Renal cortex interstitium (tissue), 15 donors: ENCODE measurements at places on chromosomes 11 and 22. TPM values are rescaled to one million over a fixed set of nuclear protein-coding genes. Genes with fewer than 3 reads are reported as not detected.

MAPK8IP1 gene
- polyA plus RNA-seq = 9.0 TPM

OR52W1 gene
- polyA plus RNA-seq = 0.22 TPM

OR51A2 gene
- not detected for polyA plus RNA-seq

FADS1 gene
- 54.9 TPM for polyA plus RNA-seq

POTEH gene
- not detected for polyA plus RNA-seq
